Endodermal cell (in vitro differentiated cells): ENCODE measurements at places on chromosomes 6 and 20. TPM values are rescaled to one million over a fixed set of nuclear protein-coding genes. Genes with fewer than 3 reads are reported as not detected.

GRCh38 chr6:105432797-105433196 lies 29.9 kb upstream of the PREP start:
- no peak overlapping the region for H3K27ac ChIP-seq
- H3K36me3 ChIP-seq = no peaks in the 10 kb centered on the region
- no peak for DNase-seq
- peaks cover 9% of the 10 kb centered on the region for H3K4me1 ChIP-seq
- no peak overlapping the region for H3K4me3 ChIP-seq

DNA sequence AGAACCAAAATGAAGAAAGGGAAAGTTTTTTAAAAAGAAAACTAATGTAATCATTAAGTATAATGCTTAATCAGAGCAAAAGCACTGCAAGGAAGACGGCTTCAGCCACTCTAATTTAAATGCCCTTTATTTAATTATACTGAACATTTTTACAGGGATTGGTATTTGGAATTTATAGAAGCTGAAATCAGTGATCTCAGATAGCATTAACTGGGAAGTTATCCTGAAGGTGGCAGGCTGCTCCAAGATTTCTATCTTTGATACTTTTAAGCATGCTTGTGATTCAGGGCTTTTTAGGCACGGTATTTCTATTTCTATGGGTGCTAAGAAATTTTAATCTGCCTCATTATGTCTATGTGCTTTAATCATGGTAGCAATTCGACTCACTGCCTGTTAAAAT lies 1.3 kb upstream of the NDUFAF4 start:
- no peaks in the 10 kb centered on the region for H3K27me3 ChIP-seq
- H3K36me3 ChIP-seq = peaks cover 22% of the 10 kb centered on the region
- no peaks in the 10 kb centered on the region for H3K4me1 ChIP-seq
- DNase-seq = no peak
- H3K27ac ChIP-seq = no peak overlapping the region

- H3K4me3 ChIP-seq = no peak overlapping the region
- peaks cover 17% of the 10 kb centered on the region for H3K36me3 ChIP-seq
- H3K4me1 ChIP-seq = peaks cover 5% of the 10 kb centered on the region
- no peaks in the 10 kb centered on the region for H3K27me3 ChIP-seq
- no peak for DNase-seq
Measured at GRCh38 chr6:138308731-138309110, 69.0 kb upstream of the SMIM28 start.

- H3K36me3 ChIP-seq = no peaks in the 10 kb centered on the region
- H3K27me3 ChIP-seq = no peaks in the 10 kb centered on the region
- H3K27ac ChIP-seq = no peak overlapping the region
- DNase-seq = no peak
- no peaks in the 10 kb centered on the region for H3K4me1 ChIP-seq
- no peak overlapping the region for H3K4me3 ChIP-seq
Measured at GRCh38 chr6:126113261-126113660, 126.9 kb downstream of the TRMT11 start.

DNA sequence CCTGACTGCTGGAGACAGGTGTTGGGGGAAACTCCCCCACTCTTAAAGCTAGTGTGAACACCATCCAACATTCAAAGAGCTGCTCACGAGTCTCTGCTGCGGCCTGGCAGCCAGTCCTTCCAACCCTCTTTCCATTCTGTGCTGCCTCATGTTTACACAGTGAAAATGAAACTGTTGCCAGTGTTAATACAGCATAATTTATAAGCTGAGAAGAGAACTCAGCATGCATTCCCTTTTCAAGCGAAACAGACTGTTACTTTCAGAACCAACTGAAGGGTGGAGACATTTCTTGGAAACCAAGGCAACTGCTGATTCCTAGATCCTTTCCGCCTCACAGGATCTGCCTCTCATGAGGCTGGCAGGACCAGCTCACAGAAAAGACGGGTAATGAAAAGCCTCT lies 533.8 kb upstream of the ID4 start:
- no peaks in the 10 kb centered on the region for H3K36me3 ChIP-seq
- H3K27me3 ChIP-seq = no peaks in the 10 kb centered on the region
- H3K4me1 ChIP-seq = no peaks in the 10 kb centered on the region
- H3K4me3 ChIP-seq = no peak overlapping the region
- no peak for DNase-seq

DNA sequence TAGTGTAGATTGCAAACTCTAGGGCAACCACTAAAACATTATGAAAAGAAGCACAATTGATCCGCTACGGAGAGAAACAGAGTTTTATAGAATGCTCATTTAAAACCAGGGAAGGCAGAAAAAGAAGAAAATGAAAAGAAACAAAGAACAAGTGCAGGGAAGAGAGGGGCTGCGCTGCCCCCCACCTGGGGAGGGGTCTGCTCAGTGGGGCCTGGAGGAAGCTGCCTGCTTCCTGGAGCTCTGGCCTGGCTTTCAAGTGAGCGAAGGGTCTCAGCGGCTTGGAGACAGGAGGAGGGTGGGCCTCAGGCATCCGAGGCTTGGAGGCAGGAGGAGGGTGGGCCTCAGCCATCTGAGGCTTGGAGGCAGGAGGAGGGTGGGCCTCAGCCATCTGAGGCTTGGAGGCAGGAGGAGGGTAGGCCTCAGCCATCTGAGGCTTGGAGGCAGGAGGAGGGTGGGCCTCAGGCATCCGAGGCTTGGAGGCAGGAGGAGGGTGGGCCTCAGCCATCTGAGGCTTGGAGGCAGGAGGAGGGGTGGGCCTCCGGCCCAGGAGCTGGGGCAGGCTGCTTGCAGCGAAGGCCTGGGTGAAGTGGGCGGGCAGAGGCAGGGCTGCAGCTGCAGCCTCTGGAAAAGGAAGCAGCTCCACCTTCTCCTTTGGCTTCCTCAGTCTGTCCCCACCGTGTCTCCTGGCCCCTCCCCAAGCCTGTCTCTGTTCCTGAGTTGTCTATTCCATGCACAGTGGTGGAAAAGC lies 406.3 kb downstream of the TAF4 start:
- H3K4me3 ChIP-seq = no peak overlapping the region
- H3K27ac ChIP-seq = peak overlapping the region; percentile 53
- no peaks in the 10 kb centered on the region for H3K4me1 ChIP-seq
- no peaks in the 10 kb centered on the region for H3K27me3 ChIP-seq

DNA sequence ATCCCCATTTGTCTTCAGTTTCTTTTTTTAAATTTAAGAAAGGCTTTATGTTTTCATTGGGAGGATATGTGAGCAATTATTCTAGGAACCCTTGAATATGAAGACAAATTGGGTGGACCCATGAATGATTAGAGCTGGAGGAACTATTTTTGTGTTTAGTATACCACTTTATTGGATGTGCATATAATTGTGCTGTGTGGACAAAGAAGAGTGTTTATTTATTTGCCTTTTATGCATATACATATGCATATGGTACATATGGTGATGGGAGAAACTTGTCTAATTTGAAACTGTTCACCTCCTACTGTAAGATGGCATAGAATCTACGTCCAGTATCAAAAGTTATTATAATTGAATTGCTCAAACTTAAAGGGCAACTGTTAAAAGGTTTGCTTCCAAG lies 94.8 kb upstream of the CENPW start:
- no peak overlapping the region for H3K27ac ChIP-seq
- no peaks in the 10 kb centered on the region for H3K36me3 ChIP-seq
- no peak for DNase-seq
- H3K4me3 ChIP-seq = no peak overlapping the region
- H3K4me1 ChIP-seq = no peaks in the 10 kb centered on the region

GRCh38 chr6:142246960-142247359 lies 54.8 kb upstream of the ADGRG6 start:
- H3K27ac ChIP-seq = no peak overlapping the region
- no peak for DNase-seq
- H3K27me3 ChIP-seq = no peaks in the 10 kb centered on the region
- H3K4me3 ChIP-seq = no peak overlapping the region
- H3K36me3 ChIP-seq = no peaks in the 10 kb centered on the region

DNA sequence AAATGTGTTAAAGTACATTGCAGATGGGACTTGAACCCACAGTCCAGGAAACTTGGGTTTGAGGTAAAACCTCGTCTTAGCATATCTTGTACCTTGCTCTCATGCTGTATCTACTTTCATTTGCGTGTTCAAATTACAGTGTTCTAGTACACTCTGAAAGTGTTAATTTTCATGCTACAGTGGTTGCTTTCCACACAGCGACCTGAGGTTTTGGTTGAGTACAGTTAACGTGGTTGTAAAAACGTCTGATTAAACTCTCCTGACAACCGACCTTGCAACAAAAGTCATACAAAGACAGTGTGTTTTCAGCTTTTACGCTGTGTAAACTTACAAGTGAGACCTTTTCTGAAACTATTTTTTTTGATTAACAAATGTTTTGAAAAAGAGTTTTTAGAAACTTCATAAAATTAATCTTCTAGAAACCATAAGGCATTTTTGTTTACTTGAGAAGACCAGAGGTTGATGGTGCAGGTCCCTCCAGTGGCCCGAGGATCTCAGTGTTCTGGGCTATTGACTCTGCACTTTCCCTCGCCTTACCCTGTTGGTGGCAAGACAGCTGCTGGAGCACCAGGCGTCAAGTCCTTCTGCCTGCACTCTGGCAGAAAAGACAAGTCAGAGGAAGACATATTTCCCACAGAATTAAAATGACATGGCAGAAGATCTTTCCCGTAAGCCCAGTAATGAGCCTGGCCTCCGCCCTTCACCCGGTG lies 334.0 kb downstream of the THBS2 start:
- H3K4me1 ChIP-seq = no peaks in the 10 kb centered on the region
- H3K27me3 ChIP-seq = no peaks in the 10 kb centered on the region
- no peaks in the 10 kb centered on the region for H3K36me3 ChIP-seq

- no peak overlapping the region for H3K27ac ChIP-seq
- H3K4me1 ChIP-seq = no peaks in the 10 kb centered on the region
- DNase-seq = no peak
- no peaks in the 10 kb centered on the region for H3K36me3 ChIP-seq
- no peak overlapping the region for H3K4me3 ChIP-seq
Measured at GRCh38 chr6:108555399-108556052, 5.2 kb upstream of the FOXO3 start.

DNA sequence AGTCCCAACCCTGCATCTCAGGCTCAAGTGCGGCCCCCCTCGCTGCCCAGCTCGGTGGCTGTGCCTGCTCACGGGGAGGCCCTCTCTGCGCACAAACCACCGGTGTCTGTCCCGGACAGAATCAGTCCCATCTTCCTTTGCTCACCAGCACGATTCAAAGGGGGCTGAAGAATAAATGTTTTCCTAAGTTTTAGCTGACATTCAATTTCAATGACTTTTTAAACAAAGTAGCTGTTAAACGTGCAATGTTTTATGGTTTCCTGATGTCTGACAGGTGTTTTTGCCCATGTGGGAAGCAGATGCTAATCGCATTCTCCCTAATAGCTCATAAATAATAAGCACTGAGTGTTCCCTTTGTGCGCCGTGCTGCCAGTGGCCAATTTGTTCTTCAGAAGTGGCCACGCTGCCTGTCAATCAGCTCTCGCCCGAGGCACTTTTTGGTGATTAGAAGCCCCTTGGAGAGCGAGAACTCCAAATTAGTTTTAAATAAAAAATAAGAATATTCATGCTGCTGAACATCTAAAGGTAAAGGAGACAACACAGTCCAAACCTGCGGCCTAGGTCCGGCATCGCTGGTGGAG lies 26.3 kb downstream of the BHLHE23 start:
- no peaks in the 10 kb centered on the region for H3K4me1 ChIP-seq
- H3K27ac ChIP-seq = peak overlapping the region; percentile 94
- no peak for DNase-seq
- H3K36me3 ChIP-seq = no peaks in the 10 kb centered on the region
- H3K27me3 ChIP-seq = peaks cover 23% of the 10 kb centered on the region
- H3K4me3 ChIP-seq = no peak overlapping the region

- no peaks in the 10 kb centered on the region for H3K4me1 ChIP-seq
- no peaks in the 10 kb centered on the region for H3K27me3 ChIP-seq
- no peak overlapping the region for H3K4me3 ChIP-seq
- peak; percentile 7 for DNase-seq
- H3K36me3 ChIP-seq = no peaks in the 10 kb centered on the region
Measured at GRCh38 chr6:84042603-84043002, 9.0 kb downstream of the MRAP2 start.

DNA sequence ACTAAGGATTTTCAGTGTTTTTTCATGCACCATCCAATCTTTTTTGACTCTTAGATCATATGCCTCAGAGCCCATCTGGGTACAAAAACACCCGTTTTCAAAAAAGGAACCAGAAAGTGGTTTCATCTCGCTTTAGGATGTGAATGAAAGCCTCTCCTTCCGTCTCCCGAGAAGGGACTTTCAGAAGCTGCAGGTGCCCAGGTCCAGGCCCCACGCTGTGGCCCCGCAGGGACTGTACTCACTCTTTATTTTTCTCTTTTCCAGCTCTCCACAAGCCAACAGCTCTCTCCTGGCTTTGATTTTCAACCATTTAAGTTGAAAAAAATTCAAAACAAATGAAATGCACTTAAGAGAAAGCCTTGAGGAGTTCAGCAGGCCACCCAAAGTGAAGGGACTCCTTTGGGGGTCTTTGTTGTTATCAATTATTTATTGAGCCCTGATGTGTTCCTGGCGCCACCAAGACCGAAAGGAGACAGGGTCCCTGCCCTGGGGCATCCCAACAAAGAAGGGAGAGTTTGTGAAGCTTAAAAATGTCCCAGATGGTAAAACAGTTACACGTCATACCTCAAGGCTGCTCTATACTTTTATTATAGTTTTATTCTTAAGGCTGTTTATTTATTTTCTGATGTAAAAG lies 467.3 kb downstream of the PREX1 start:
- no peaks in the 10 kb centered on the region for H3K27me3 ChIP-seq
- DNase-seq = no peak
- H3K27ac ChIP-seq = no peak overlapping the region
- no peaks in the 10 kb centered on the region for H3K36me3 ChIP-seq

GRCh38 chr20:37901240-37901639 lies 1.7 kb upstream of the VSTM2L start:
- no peaks in the 10 kb centered on the region for H3K4me1 ChIP-seq
- H3K36me3 ChIP-seq = no peaks in the 10 kb centered on the region
- DNase-seq = peak; percentile 85
- H3K4me3 ChIP-seq = no peak overlapping the region
- H3K27ac ChIP-seq = no peak overlapping the region

GRCh38 chr6:138248878-138249277 lies 30.6 kb upstream of the PBOV1 start:
- no peak for DNase-seq
- H3K36me3 ChIP-seq = peaks cover 23% of the 10 kb centered on the region
- no peaks in the 10 kb centered on the region for H3K27me3 ChIP-seq
- H3K4me1 ChIP-seq = no peaks in the 10 kb centered on the region

- H3K4me1 ChIP-seq = peaks cover 4% of the 10 kb centered on the region
- no peak overlapping the region for H3K27ac ChIP-seq
- DNase-seq = no peak
- H3K4me3 ChIP-seq = peak overlapping the region; percentile 98
- H3K36me3 ChIP-seq = peaks cover 47% of the 10 kb centered on the region
Measured at GRCh38 chr20:56391037-56391436, 978 bp downstream of the AURKA start.

Gene ZNF391
- total RNA-seq = 7.3 and 8.6 TPM in 2 replicates

Gene BFSP1
- 9.4 and 12.0 TPM in 2 replicates for total RNA-seq

Gene ANKRD66
- not detected in 2 replicates for total RNA-seq

Gene FAM83C
- total RNA-seq = not detected in 2 replicates

Gene MAD2L1BP
- total RNA-seq = 32.7 and 36.6 TPM in 2 replicates

Gene WFDC12
- not detected in 3 replicates for total RNA-seq

Gene SLC32A1
- total RNA-seq = 1.3 TPM in 1 of 3 replicates, not detected in the others

Gene TRIM38
- total RNA-seq = 3.9 to 4.4 TPM (median 4.2 TPM) in 3 replicates

Gene SLC17A1
- not detected in 3 replicates for total RNA-seq

Gene CCNC
- 85.3 to 99.2 TPM (median 96.4 TPM) in 3 replicates for total RNA-seq
